Activated T-cell treated with anti-CD3 and anti-CD28 coated beads, Interleukin-2, amount 50 U/mL, for 1 hour (primary cell): ENCODE measurements at places on chromosomes 3 and 15.

DNA sequence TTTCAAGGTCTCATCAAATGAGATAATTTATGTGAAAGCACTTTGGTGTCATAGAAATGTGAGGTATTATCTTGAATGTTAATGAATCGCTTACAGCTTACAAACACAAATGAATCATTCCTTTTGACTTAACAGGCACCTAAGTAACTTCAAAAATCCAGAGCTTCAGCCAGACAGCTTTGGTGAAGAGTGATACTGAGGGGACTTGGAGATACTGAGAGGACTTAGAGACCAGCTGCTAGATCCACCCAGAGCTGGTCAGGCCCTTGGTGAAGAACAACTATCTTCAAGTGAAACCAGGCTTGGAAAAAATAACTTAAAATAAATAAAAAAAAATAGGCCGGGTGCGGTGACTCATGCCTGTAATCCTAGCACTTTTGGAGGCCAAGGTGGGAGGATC is 16.2 kb upstream of the ZFYVE19 start:
- no peak for DNase-seq

DNA sequence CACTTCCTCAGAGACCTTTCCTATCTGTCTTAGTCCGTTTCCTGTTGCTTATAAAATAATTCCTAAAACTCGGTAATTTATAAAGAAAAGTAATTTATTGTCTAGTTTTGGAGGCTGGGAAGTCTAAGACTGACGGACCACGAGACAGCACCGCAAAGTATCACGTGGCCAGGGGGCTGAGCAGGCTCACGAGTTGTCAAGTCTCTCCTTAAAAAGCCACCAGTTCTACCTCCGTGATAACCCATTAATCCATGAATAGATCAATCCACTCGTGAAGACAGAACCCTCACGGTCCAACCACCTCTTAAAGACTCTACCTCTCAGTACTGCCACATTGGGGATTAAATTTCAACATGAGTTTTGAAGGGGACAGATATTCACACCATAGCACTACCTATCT is 821 bp downstream of the LINS1 start:
- peak; percentile 43 for DNase-seq

- no peak for DNase-seq
Measured at GRCh38 chr3:162984746-162985145, 1488.1 kb downstream of the OTOL1 start.

DNA sequence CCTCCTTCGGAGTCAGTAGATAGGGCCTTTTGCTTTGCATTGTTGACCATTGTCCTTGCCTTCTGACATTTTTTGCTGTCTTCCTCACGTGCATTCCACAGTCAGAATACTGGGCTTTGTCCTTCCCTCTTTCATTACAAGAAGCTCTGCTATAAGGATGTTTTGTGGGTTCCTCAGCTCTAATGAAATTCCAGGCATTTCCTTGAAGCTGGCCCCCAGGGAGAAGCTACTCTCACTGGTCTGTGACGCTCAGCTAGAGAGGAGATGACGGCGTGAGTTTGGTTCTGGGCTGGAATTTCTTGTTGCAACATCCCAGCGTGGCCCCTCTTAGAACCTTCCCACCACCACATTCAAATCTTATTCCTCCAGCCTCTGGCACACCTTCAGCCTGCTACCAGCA is 210.2 kb downstream of the TJP1 start:
- DNase-seq: no peak
